Suppressor macrophage treated with lipopolysaccharide for 4 hours (primary cell): ENCODE measurements at places on chromosomes 16 and 17.
A peak's percentile ranks its signal among the peaks of the same experiment; 100 is the strongest.

DNA sequence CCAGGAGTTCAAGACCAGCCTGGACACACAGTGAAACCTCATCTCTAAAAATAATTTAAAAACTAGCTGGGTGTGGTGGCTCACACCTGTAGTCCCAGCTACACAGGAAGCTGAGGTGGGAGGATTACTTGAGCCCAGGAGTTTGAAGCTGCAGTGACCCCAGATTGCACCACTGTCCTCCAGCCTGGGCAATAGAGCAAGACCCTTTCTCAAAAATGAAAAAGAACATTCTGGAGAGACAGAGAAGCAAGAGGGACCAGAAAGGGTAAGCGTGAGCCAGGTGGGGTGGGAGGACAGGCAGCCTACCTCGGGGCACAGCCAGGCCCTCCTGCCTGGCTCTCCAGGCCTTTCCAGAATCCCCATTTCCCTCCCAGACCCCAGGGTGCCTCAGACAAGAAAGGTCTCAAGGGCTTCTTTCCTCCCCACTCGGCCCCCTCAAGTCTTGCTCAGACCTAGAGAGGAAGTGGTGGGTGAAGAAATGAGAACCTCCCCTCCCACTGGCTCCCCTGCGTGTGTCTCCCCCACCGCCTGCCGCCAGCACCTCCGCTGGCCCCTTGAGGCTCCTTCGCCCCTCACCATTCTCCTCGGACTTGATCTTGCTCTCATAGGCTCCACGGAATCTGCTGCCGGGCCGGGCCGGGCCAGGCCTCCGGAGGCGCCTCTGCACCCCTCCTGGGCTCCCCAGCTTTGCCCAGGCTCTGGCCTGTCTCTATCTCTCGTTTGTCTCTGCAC is 503 bp downstream of the C16orf54 start:
- DNase-seq = peak; percentile 44

GRCh38 chr16:64133366-64133765 is 988.5 kb downstream of the CDH11 start:
- no peak for DNase-seq

DNA sequence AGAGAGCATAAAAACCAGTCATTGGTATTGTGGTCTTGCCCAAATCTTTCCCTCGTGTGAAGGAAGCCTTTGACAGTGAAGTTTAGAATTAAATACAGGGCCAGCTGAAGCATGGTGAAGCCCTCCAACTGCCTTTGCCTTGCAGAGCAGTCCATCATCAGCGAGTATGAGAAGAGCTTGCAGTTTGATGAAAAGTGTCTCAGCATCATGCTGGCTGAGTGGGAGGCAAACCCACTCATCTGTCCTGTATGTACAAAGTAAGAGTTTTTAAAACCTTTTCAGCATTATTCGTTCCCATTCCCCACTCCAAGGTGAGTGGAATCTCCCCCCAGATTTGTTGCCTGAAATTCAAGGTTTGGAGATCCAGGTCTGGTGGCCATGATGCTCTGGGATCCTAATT is 5.8 kb downstream of the RPAIN start:
- DNase-seq = no peak

GRCh38 chr17:699345-699744 is 15.3 kb downstream of the VPS53 start:
- DNase-seq = peak; percentile 45

DNA sequence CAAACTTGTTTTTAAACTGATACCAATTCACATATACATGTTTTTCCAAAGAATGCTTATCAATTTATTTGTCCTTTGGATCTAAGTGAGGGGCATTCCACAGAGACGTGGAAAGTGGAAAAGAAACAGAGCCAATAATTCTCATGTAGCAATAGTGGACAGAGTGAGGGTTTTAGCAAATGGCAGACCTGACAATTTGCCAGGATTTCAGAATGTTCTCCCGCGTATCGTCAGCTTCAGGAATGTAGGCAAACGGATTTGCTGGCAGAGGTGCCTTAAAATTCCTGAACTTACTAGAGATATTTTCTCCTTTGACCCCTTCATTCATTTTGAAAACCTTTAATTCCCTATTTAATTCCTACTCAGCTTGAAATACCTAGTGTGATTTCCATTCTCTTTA is 193.4 kb upstream of the CPHXL start:
- no peak for DNase-seq

- DNase-seq = peak; percentile 76
Measured at GRCh38 chr17:10198509-10199249, at the start of gene GAS7. Gene GAS7, minus strand, starts transcription at chr17:10198606.

- DNase-seq = no peak
Measured at GRCh38 chr16:51402785-51403184, 251.7 kb upstream of the SALL1 start.

DNA sequence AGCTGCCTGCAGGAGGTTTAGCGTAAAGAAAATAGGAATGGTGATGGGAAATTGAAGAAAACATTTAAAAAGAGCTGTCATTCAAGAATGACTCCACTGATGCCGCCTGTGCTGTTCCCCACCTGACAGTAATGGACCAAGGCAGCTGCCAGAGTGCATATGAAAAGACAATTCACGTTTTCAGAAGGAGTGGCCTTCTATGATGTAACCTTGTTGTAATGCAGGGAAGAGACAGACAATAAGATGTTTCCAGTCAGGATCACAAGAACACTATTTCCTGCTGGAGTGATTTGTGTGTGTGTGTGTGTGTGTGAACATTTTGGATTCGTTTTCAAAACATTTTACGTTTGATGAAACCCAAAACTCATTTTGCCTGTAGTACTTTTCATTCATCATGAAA is 203.7 kb downstream of the LGALS9B start:
- DNase-seq = no peak

- no peak for DNase-seq
Measured at GRCh38 chr16:8712589-8713361, 38.4 kb downstream of the ABAT start.

GRCh38 chr17:7509937-7510336 is 25.8 kb downstream of the POLR2A start:
- no peak for DNase-seq

GRCh38 chr17:71063127-71063526 is 893.8 kb downstream of the KCNJ2 start:
- no peak for DNase-seq

- no peak for DNase-seq
Measured at GRCh38 chr17:76132574-76133338, 8.3 kb downstream of the FOXJ1 start.

DNA sequence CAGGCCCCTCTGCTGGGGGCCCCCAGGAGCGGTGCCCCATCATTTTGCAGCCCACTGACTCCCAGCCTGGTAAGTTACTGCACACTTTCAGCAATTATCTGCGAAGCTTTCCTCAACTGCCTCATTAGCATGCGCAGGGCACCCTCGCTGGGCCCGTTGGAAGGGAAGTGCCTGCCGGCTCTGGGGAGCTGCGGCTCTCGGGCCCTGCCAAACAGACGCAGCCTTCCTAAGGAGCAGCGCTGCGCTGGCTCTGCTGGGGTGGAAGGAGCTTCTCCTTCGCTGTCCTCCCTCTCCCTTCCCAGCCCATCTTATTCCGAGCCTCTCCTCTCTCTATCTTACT is 71.0 kb downstream of the RBBP6 start:
- peak; percentile 2 for DNase-seq
